Suppressor macrophage (primary cell): ENCODE measurements at places on chromosomes 12 and 14.
A peak's percentile ranks its signal among the peaks of the same experiment; 100 is the strongest.

GRCh38 chr12:14849661-14850060 lies 6.3 kb upstream of the ART4 start:
- DNase-seq: no peak

DNA sequence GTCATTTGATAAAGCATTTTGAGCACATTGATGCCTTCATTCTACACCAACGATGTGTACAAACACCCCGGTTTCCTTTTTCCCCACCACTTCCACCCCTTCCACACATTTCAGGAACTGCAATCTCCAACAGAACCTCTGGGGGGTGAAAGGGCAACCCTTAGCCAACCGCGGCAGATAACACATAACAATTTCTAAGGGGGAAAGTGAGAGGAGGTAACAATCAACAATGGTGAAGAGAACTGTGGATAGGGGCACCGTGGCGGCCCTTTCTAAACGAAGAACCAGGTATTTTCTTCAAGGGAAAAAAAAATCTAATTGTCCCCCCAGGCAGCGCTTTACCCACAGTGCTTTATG lies 1.1 kb downstream of the KITLG start:
- peak; percentile 69 for DNase-seq

DNA sequence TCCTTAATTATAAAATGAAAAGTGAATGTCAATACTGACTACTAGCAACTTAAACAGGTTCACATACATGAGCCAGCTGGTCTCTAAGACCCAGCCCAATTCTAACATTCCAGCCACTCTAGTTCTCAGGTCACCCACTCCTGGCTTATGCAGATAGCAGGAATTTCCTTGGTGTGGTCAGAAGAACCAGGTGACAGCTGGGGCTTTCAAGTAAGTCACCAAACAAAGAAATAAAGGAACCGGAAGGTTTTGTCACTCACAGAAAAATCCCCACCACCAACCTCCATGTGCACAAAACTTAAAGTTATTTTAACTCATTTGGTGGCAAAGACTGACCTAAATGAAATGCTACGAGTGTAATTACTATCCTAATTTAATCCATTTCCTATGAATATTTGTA lies 129.6 kb upstream of the CDKN3 start:
- DNase-seq: peak; percentile 3

DNA sequence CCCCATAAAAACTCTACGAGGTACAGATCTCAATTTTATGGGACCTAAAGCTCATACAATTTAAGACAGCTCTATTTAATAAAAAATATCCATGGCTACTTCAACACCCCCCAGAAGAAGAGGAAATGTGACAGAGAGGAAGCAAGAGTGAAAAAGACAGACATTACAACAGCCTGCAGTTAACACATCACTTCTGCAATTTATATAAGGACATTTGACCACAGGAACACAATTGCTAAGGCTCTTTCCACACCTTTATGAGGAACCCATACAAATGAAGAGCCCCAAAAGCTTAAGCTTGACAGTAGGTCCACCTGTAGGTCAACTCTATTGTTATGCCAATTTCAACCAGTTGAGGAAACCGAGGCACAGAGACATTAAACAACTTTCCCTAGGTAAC lies 5.6 kb downstream of the OR10P1 start:
- peak; percentile 65 for DNase-seq

DNA sequence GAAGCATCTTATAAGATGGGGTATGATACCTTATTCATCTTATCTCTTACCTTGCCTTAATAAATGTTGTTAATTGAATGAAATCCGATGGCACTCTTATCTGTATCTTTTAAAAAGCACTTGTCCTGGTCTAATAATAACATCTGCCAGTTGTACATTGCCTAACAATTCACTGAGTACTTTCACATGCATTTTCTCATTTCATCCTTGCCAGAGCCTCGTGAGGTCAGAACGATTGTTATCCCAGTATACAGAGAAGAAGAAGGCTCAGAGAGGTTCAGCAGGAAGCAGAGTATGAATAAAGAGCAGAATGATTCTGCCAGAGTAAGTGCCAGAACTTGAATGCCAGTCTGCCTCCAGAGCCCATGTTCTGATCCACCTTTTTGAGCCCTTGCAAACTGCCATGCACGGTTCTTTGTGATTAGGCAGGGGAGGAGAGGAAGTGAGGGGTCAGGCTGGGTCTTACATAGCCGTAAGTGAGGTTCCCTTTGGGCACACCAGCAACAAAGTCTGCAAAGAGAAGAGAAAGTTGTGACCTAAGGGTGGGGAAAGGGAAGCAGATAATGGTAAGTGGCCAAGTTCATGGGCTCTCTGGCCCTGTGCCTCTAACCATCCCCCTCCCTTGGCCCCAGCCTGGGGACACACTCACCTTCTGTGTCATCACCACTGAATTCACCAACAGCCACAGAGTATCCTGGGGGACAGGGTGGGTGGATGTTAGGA lies 11.7 kb downstream of the ITGA5 start:
- DNase-seq: peak; percentile 55

- DNase-seq: no peak
Observed at GRCh38 chr14:30369502-30370180, 189.3 kb upstream of the G2E3 start.

DNA sequence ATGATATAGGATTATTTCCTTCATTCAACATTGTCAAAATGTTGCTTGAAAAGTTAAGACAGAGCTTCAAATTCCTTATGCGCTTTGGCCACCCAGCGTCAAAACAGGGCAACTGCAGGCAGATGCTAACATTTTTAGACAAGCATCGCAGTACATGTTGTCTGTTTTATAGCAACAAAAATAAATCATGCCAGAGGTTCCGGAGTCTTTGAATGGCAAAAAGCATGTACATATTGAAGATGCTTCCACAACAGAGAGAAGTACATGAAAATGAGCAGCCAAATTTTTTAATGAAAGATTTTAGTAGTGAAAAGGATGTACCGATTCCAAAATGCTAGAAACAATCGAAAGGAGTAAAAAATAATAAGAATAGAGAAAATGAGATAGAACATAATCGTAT lies 49.8 kb upstream of the USP15 start:
- peak; percentile 79 for DNase-seq

DNA sequence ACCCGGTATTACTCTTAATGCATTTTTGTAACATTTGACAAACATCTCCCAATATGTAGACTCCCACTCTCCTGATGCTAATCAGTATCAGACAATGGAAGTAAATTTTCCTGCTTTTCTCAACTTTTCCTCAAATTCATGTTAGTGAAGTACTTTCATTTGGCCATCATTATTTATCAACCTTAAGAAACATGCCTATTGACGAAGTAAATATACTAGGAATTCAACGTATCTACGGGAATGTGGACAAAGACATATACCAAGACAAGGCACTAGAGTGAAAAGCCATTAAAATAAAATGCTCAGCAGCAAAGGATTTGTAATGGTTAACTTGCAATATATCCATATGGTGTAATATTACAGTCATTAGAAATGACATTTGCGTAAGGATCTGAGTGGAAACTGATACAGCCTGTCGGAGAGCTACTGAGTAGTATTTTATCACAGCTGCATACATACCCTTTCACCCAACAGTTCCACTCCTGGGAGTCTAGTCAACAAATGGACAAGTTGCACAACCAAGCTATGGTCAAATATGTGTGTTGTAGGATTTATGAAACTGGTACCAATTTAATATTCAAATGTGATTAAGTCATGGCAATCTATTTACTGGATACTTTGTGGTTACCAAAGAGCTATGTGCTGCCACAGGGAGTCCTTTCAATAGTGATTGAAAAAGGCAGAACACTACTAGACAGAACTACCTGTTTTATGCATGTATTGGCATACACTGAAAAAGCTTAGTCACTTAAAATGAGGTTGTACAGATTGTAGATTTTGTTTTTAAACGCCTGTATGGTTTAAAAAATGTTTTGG lies 26.5 kb downstream of the NUDT4 start:
- no peak for DNase-seq

DNA sequence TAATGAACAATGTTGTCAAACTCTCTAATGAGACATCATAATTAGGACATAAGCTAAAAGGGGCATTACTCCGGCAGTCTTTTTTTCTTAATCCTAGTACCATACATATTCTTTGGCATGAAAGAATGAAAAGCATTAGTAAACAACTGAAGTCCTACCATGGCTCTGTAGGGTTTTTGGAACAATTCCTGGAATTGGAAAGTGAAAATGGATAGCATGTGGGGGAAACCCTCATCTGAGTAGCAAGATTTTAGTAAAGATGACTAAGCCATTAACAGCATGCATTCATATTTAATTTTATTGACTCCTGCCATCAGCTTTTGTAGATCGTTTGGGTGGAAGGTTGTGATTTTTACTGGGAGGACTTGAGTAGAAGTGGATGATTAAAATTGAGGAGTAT lies 216.2 kb upstream of the PDZRN4 start:
- DNase-seq: no peak

- no peak for DNase-seq
Observed at GRCh38 chr12:80777587-80777986, 60.9 kb downstream of the MYF5 start.

GRCh38 chr14:100586403-100587085 lies 673 bp downstream of the BEGAIN start:
- DNase-seq: no peak

DNA sequence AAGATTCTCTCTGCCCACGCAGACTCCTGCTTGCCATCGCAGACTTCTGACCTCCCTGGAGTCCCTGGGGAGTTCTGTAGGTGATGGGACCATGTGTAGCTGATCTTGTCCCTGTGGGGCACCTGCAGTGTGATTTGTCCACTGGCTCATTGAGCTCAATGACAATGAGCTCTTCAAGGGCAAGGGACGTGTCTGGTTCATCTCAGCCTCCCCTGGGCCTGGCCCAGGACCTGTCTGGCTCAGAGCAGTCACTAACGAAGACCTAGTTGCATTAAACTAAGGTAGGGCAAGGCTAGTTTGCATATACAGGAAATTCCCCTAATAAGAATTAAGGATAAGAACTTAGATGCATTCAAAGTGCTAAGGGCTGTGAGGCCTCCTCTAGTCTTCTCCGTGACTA lies 245.5 kb upstream of the NOS1 start:
- DNase-seq: no peak

- DNase-seq: no peak
Observed at GRCh38 chr14:50018201-50018932, 98.0 kb downstream of the VCPKMT start.

- peak; percentile 48 for DNase-seq
Observed at GRCh38 chr14:58637040-58637390, 747 bp upstream of the DACT1 start.

DNA sequence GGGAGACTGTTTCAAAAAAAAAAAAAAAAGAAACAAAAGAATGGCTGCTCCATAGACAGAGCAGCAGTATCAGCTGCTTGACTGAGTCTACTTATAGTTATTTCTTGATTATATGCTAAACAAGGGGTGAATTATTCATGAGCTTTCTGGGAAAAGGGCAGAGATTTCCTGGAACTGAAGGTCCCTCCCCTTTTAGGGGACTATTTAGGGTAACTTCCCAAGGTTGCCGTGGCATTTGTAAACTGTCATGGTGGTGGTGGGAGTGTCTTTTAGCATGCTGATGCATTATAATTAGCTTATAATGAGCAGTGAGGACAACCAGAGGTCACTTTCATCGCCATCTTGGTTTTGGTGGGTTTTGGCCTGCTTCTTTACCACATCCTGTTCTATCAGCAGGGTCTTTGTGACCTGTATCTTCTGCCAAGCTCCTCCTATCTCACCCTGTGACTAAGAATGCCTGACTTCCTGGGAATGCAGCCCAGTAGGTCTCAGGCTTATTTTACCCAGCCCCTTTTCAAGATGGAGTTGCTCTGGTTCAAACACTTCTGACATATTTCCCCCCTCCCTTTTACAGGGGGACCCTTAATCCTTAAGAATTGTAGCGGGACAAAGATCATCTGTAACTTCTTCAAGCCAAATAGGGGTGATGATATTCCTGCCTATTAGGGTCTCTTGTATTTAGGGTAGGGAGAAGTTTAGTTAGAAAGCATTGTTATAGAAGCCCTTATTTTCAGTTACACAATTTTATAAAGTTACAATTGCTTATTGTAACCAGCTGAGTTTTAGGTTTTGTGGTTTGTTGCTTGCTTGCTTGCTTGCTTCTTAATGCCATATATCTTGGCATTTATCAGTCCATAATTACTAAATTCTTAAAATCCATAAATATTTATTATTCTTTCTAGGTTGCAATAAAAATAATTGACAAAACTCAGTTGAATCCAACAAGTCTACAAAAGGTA lies 42.5 kb downstream of the MARK3 start:
- DNase-seq: no peak

- DNase-seq: no peak
Observed at GRCh38 chr14:77897374-77897773, 97.5 kb downstream of the ADCK1 start.

GRCh38 chr12:28574746-28575592 lies 384.7 kb downstream of the CCDC91 start:
- DNase-seq: no peak
